Activated T-helper 2 cell treated with anti-CD3 and anti-CD28 coated beads, Interferon-gamma antibody, Interleukin-2, Interleukin-4, amounts not matched to agents 10 μg/mL and 5 μg/mL and 100 μg/mL, durations not matched to agents 14 hours and 24 hours and 36 hours (primary cell): ENCODE measurements at places on chromosomes 5 and 9. TPM values are rescaled to one million over a fixed set of nuclear protein-coding genes. Genes with fewer than 3 reads are reported as not detected.

DNA sequence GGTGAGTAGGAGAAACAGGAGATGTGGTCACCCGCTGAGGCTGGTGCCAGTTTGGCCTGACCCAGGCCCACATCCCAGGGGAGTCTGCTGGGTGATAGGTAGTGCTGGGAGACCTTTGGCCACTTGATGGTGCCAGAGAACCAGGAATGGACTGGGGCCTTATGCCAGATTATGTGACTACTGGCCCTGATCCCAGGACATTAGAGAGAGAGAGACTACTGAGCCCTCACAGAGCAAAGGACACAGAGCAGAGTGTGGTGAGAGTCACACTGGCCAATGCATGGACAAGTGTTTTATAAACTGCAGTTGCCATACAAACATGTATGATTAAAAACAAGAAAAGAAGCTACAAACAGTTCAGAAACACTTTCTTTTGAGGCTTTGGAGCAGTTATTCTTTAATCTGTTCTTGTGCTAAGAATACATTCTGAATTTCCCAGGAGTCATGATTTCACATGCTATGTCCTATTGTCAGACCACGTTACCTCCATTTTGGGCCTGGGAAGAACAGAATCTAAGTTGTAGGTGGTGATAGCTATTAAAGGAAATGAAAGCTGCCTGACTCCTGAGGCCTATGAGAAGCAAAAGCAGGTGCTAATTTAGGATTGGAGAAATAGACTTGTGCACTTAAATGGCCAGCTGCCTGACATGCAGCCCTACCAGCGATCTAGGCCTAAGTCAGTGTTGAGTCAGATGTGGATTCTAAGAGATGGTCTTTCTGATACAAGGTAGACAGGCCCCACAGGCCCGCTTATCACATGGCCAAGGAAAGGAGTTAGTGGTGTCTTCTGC lies 32.6 kb upstream of the TMOD1 start:
- DNase-seq = peak; percentile 14

DNA sequence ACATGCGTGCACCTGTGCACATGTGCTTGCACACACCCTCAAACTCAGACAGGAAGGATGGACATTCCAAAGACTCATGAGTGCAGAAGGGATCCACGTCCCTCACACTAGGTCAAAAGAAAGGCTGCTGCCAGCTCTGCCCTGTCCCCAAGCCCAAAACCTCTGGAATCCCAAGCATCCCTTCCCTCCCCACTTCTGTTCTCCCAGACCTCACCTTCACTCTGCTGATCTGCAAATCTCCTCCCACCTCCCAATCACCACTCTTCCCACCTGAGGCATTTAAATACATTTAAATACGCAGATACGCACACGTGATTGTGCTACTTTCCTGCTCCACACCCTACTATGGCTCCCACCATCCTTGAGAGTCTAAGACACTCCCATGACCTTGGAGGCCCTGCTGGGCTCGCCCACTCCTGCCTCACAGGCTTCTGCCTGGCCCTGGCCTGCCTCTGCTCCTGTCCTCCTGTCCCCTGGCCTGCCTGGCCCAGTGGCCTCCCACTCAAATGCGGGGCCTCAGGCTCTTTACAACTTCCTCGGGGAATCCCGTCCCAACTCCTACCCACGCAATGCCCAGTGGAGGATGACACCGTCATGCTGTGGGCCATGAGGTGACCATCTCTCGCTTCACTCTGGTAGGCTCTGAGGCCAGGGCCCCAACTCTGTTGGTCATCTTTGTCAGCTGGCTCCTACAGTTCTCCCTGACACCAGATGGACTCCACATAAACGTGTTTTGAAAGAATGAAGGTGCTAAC lies 478.4 kb upstream of the DAP start:
- no peak for DNase-seq

The HEXB gene
- total RNA-seq = 56.6 and 59.0 TPM in 2 replicates

DNA sequence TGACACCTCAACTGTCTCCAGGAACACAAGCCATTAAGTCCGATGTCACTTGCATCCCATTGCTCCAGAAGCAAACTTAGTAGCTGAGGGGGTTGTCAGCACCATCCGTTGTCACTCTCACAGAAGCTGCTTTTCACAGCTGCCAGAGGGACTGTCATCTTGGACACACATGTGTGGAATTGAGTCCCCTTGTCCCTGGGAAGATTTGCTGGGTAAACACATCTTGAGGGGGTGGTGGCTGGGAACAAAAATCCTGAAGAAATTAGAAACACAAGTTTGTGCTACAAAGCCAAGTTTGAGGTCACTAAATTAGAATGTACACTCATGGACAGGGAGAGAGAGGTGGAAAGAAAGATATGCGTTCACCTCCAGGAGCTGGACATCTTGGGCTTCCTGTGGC lies 55.2 kb upstream of the ADRA1B start:
- DNase-seq = no peak

DNA sequence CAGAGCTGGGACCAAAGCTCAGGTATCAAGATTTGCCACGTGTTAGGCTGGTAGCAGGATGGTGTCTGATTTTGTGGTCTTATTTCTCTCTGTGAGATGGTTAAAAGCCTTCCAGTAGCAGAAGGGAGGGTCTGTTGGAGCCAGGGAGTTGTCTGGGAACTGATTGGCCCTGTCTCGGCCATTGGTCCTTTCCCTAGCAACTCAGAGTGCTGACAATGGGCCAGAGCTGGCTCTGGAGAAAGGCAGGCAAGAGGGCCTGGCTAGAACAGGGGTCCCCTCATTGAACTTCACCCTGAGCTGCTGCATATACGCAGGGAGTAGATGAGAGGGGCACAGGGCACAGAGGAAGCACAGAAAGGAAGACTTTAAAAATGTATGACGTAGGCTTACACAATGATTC lies 92.8 kb downstream of the PSD2 start:
- no peak for DNase-seq

GRCh38 chr5:34051374-34051980 lies 8.5 kb upstream of the C1QTNF3 start:
- no peak for DNase-seq

DNA sequence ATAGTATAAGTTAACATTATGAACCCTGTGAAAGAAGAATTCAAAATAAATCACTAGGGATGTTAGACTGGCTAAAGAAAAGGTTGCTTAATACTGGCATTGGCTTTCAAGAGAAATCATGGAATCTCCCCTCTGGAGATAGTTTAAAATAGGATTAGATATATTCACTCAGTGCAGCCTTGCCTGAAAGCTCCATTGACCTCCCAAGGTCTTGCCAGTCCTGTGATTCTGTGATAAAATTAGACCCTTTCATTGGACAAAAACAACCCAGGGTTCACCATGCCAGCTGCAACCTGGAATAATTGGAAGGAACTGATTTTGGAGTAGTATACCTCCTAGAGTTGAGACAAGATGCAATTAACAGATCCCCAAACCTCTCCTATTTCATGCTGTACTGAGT lies 588.1 kb upstream of the MEF2C start:
- DNase-seq = no peak

The ADAMTSL2 gene
- not detected in 2 replicates for total RNA-seq

The SOX30 gene
- 0.11 TPM in 2 replicates for total RNA-seq

The FSTL4 gene
- 2.1 and 2.5 TPM in 2 replicates for total RNA-seq

The PCDHGC5 gene
- not detected in 2 replicates for total RNA-seq

DNA sequence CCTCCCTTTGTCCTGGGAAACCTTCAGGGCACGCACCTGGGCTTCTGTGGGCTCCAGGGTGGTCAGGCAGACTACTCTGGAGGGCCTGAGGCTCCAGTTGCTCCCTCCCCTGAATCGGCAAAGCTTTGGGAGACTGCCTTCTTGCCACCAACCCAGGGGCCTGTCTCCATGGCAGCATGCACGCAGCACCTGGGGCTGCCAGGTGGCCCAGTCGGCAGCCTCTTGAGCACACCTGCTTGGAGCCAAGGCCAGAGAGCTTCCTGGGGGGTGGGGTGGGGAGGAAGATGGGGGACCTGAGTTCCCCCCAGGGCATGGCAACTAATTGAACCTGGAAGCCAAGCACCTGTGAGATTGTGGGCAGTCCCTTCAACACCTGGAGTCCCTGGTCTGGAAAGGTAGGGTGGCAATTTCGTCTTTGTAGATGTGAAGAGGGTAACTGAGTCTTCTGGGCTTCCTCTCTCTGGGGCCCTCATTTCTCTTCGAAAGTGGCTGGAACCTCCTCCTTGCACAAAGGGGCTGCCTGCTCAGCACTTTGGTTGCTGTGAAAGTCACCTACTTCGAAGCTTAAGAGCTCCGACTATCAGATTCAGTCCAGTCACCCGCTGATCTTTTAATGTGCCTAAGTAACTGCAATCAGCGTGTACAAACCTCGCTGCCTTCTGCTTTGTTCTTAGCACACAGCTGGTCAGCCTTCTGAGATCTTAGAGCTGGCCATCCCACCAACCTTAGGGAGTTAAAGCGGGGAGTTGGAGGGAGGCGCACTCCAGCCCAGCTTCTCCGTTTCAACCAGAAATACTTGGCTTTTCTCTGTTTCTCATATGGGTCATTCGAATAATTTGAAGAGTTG lies 4.0 kb downstream of the RNF183 start:
- DNase-seq = no peak

GRCh38 chr9:102985162-102985895 lies 9.8 kb upstream of the CYLC2 start:
- no peak for DNase-seq

GRCh38 chr9:90515510-90515909 lies 127.1 kb downstream of the DIRAS2 start:
- DNase-seq = no peak

The CERCAM gene
- 8.2 and 9.3 TPM in 2 replicates for total RNA-seq

The WDR55 gene
- total RNA-seq = 39.1 and 40.0 TPM in 2 replicates

- no peak for DNase-seq
Observed at GRCh38 chr5:39076757-39077728, 2.8 kb upstream of the RICTOR start.

The PCDHB14 gene
- not detected in 2 replicates for total RNA-seq

- no peak for DNase-seq
Observed at GRCh38 chr5:151742870-151743294, 15.5 kb downstream of the ATOX1 start.

The IL33 gene
- total RNA-seq = not detected in 2 replicates

DNA sequence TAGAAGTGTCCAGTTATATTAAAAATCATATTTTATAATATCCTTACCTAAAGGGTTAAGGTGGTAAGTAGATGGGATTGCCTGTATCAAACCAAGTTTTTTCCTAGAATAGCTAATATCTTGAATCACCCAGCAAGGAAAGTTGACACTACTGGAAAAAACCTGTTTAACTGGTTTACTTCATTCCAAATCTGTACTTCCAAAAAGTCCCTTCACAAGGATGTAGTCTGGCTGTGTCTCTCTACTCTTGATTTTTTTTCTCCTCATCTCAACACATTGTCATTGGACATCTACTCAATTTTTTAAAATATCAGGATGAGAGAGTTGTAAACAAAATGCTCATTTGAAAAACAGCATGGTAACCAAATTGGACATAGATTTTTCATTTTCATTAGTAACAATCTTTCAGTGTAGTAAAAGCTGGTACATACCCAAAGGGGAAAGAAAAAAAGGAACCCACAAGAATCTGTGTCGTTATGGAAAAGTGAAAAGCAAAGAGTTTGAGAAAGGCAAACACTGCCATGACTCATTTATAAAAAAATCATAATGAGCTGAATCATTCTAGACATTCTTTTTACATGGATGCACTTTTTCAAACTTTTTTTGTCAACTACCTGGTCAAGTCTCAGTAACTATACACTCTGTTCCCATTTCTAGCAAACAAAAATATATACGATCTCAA lies 173.5 kb downstream of the GLIS3 start:
- DNase-seq = no peak
